ENCODE measurements at places on chromosomes 12 and 14. TPM values are rescaled to one million over a fixed set of nuclear protein-coding genes. Genes with fewer than 3 reads are reported as not detected.

Gene ASPG
- not detected for total RNA-seq

GRCh38 chr12:96335270-96335669 is 65.0 kb downstream of the CDK17 start:
- no peak overlapping the region for H3K27ac ChIP-seq
- peaks cover 21% of the 10 kb centered on the region for H3K36me3 ChIP-seq
- H3K4me1 ChIP-seq, result peaks cover 37% of the 10 kb centered on the region

GRCh38 chr12:116528498-116528897 is 30.7 kb upstream of the MAP1LC3B2 start:
- no peak for DNase-seq
- no peak overlapping the region for H3K27ac ChIP-seq
- peaks cover 10% of the 10 kb centered on the region for H3K4me1 ChIP-seq

Gene KRT71
- not detected for total RNA-seq
